Memory B cell (primary cell): ENCODE measurements at places on chromosomes 7 and 10.

GRCh38 chr7:102934239-102934638, 21.4 kb downstream of the LRRC17 start:
- no peaks in the 10 kb centered on the region for H3K36me3 ChIP-seq
- H3K4me1 ChIP-seq = peaks cover 3% of the 10 kb centered on the region
- no peak overlapping the region for H3K4me3 ChIP-seq
- DNase-seq = no peak

GRCh38 chr7:156667110-156667426, 26.5 kb downstream of the RNF32 start:
- H3K27ac ChIP-seq = no peak overlapping the region
- H3K27me3 ChIP-seq = no peaks in the 10 kb centered on the region
- no peak overlapping the region for H3K4me3 ChIP-seq
- H3K36me3 ChIP-seq = peaks cover 11% of the 10 kb centered on the region
- no peaks in the 10 kb centered on the region for H3K4me1 ChIP-seq

DNA sequence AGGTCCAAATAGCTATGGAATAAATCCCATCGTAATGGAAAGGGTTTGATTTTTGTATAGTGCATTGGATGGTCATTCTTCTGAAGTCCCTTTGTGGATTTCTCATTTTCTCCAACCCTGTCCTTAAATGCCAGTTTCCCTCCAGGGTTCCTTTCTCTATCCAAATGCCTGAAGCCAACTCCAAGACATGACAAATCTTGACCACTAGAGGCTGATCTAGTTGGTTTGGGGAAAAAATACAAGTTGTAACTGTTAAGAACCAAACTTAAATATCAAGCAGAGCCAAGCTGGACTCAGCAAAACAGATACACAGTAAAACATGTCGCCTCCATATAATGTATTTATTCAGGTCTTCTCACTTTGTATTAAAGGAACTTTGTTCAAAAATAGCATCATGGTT, 28.7 kb downstream of the FRMD4A start:
- peaks cover 9% of the 10 kb centered on the region for H3K27me3 ChIP-seq
- H3K4me1 ChIP-seq = peaks cover 4% of the 10 kb centered on the region
- H3K27ac ChIP-seq = no peak overlapping the region
- H3K4me3 ChIP-seq = no peak overlapping the region
- DNase-seq = no peak

GRCh38 chr7:50306494-50307367, 2.2 kb downstream of the IKZF1 start:
- peak overlapping the region; percentile 96 for H3K27ac ChIP-seq
- no peak for DNase-seq
- peaks cover 16% of the 10 kb centered on the region for H3K36me3 ChIP-seq
- peak overlapping the region; percentile 100 for H3K4me3 ChIP-seq
- no peaks in the 10 kb centered on the region for H3K27me3 ChIP-seq
- H3K4me1 ChIP-seq = peaks cover 21% of the 10 kb centered on the region

DNA sequence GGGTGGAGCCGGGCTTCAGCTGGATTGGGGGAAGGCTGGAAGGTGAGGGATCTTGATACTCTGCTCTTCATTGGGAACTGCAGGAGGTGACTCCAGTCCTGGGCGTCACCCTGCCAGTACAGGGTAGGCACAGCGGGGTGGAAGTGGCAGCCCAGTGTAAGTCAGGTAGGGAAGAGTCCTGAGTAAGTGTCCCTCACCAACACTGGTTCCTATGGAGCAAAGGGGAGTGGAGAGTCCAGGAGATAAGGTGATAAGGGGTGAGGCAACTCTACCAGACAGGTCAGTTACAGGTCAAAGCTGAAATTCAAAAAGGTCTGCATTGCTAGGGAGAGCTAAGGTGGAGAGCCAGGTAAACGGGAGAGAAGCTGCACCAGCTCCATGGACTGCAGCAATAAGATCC, 145.6 kb upstream of the NFE2L3 start:
- DNase-seq = no peak
- no peaks in the 10 kb centered on the region for H3K36me3 ChIP-seq
- no peak overlapping the region for H3K27ac ChIP-seq
- H3K4me1 ChIP-seq = peaks cover 6% of the 10 kb centered on the region

DNA sequence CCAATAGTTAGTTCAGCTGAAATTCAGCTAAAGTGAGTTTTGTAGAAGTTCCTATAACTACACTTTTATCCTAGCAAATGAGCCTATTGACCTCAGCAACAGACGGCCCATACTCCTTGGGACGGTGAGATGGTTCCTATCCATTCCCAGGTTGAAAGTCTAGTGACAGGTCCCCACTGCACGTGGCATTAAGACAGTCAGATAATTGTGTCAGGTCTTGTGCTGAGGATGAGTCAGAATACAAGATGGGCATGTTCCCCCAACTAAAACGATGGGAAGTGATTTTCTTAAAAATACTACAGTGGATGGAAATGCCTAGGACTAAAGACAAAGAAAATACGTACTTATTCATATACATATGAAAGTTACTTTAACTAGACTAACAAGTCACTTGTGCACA, 2.1 kb downstream of the CAV1 start:
- H3K36me3 ChIP-seq = peaks cover 2% of the 10 kb centered on the region
- no peak overlapping the region for H3K27ac ChIP-seq
- H3K4me3 ChIP-seq = peak overlapping the region; percentile 90
- no peak for DNase-seq

DNA sequence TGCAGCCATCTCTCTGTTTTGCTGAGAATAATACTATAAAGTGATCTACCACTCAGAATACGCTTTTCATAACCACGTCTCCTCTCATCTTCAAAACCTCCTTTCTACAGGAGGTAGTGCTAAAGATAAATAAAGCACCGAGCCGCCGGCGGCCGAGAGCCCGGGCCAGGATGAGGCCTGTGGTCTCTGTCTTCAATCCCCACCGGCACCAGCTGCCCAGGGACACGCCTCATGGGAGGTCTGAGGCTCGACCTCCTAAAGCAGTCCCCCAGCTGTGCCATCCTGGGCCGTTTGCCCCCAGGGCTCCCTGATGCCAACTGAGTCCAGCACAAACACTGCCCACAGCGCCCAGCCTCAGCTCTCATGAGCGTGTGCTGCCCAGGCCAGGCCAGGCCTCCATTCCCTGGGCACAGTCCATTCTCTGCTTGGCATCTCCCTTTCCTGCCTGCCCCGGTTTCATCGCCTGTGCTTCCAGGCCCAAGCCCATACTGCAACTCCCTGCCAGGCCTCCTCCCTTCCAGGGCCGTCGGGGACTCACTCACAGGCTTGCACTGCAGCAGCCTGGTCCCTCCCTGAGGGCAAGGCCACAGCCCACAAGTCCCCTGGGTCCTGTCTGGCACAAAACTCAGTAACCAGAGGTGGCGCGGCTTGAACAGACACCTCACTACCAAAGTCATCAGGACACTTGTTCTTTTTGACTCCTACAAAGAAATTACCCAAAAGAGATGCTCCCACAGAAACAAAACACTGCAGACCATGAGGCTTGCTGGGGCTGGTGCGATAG, 2.5 kb downstream of the INTS1 start:
- H3K36me3 ChIP-seq = peaks cover 14% of the 10 kb centered on the region
- H3K27me3 ChIP-seq = no peaks in the 10 kb centered on the region
- H3K4me3 ChIP-seq = peak overlapping the region; percentile 85
- no peak for DNase-seq
- H3K27ac ChIP-seq = peak overlapping the region; percentile 80
